ENCODE measurements at places on chromosomes 6 and 20.

- peak; percentile 16 for DNase-seq
These were observed 50.2 kb downstream of the HDAC2 start for GRCh38 chr6:113920663-113921267.

- peak; percentile 58 for DNase-seq
These were observed 144.5 kb downstream of the LPA start for GRCh38 chr6:160519603-160520042.

DNA sequence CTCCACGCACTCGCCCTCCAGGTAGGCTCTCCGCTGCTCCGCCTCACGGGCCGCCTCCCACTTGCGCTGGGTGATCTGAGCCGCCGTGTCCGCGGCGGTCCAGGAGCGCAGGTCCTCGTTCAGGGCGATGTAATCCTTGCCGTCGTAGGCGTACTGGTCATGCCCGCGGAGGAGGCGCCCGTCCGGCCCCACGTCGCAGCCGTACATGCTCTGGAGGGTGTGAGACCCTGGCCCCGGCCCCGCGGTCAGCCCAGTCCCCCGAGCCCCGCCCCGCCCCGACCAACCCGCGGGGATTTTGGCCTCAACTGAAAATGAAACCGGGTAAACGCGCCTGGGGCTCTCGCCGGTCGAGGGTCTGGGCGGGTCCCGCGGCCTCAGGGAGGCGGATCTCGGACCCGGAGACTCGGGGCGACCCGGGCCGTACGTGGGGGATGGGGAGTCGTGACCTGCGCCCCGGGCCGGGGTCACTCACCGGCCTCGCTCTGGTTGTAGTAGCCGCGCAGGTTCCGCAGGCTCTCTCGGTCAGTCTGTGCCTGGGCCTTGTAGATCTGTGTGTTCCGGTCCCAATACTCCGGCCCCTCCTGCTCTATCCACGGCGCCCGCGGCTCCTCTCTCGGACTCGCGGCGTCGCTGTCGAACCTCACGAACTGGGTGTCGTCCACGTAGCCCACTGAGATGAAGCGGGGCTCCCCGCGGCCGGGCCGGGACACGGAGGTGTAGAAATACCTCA lies 598 bp downstream of the HLA-B start:
- DNase-seq, result peak; percentile 59

DNA sequence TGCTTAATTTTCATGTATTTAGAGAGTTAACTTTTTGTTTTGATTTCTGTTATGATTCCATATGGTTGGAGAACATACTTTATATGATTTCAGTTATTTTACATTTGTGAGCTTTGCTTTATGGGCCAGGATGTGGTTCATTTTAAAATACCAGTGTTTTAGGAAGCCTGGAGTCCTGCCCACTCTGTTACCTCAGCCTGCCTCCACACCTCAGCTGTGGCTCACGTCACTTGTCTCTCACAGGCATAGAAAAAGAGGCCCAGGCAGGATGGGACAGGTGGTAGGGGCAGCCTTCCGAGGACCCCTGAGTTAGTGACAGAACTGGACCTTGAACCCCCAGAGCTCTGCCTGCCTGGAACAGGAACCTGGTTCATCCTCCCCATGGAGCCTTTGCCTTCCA lies 16.0 kb downstream of the PSMF1 start:
- DNase-seq, result no peak

DNA sequence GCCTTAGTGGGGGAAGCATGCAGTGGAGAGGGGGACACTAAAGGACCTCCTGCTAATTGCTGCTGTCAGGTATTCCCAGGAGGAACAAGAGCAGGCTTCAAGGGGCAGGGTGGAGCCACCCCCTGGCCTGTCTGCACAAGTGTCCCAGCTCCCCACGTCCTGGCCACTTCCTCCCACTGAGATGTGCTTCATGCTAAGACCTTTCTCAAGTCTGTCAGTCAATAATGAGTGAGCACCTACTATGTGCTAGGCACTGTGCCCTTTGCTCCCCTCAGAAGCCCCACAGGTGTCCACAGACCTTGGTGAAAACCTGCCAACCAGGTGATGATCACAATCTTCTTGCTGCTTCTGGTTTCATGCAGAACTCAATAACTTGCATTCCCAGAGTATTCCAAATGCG lies 147.9 kb downstream of the UNC5CL start:
- no peak for DNase-seq

DNA sequence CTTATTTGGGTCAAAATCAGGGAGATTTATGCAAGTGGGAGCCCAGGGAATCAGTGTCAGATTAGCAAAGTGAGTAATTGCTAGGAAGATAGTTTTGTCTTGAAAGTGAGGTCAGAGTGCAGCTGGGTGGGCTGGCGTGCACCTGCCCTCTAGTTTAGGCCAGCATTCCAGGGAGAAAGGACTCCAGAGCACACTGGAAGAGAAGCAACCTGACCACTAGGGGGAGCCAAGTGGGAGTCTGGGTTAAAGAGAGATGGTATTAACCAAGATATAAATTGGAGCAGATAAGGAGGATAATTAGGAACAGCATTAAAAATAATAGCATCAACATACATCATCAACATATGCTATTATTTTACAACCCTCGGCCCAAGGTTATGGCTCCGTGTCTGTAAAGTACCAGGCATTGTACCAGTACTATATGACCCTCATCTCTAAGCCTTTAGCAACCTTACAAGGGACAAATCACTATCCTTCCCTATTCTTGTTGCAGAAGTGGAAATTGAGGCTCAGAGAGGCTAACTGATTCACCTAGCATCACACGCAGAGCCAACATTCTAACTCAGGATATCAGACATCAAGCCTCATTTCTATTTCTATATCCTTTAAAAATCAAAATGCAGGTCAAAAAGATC lies 57.8 kb downstream of the SLC2A10 start:
- DNase-seq, result peak; percentile 49

- peak; percentile 49 for DNase-seq
These were observed 61.8 kb downstream of the BANF2 start for GRCh38 chr20:17761604-17762003.

GRCh38 chr6:80339421-80339820 lies 232.9 kb downstream of the BCKDHB start:
- no peak for DNase-seq

- DNase-seq, result no peak
These were observed 82.1 kb downstream of the RFPL4B start for GRCh38 chr6:112429226-112429625.

GRCh38 chr20:23021951-23022350 lies 13.2 kb upstream of the SSTR4 start:
- DNase-seq, result no peak

GRCh38 chr6:157656437-157656997 lies 166.5 kb upstream of the SNX9 start:
- DNase-seq, result no peak

GRCh38 chr20:63699466-63700198 lies 3.2 kb downstream of the TNFRSF6B start:
- no peak for DNase-seq

- no peak for DNase-seq
These were observed 524 bp upstream of the NOL4L start for GRCh38 chr20:32585586-32586127.

- no peak for DNase-seq
These were observed 122.5 kb downstream of the MTHFD1L start for GRCh38 chr6:150987855-150988464.

- no peak for DNase-seq
These were observed 6.2 kb upstream of the BANF2 start for GRCh38 chr20:17693444-17694001.

DNA sequence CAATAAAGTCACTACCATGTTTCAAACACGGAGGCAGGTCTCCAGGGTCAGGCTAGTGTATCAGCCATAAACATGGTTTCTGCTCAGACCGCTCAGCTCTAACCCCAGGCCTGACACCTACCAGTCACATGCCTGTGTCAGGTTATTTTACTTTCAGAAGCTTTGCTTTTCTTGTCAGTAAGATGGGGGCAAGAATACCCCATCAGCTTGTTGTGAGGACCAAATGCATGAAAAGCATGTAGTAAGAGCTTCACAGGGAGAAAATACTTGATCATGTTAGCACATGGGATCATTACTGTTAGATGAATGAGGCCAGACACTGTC lies 65.2 kb upstream of the PIM1 start:
- no peak for DNase-seq

DNA sequence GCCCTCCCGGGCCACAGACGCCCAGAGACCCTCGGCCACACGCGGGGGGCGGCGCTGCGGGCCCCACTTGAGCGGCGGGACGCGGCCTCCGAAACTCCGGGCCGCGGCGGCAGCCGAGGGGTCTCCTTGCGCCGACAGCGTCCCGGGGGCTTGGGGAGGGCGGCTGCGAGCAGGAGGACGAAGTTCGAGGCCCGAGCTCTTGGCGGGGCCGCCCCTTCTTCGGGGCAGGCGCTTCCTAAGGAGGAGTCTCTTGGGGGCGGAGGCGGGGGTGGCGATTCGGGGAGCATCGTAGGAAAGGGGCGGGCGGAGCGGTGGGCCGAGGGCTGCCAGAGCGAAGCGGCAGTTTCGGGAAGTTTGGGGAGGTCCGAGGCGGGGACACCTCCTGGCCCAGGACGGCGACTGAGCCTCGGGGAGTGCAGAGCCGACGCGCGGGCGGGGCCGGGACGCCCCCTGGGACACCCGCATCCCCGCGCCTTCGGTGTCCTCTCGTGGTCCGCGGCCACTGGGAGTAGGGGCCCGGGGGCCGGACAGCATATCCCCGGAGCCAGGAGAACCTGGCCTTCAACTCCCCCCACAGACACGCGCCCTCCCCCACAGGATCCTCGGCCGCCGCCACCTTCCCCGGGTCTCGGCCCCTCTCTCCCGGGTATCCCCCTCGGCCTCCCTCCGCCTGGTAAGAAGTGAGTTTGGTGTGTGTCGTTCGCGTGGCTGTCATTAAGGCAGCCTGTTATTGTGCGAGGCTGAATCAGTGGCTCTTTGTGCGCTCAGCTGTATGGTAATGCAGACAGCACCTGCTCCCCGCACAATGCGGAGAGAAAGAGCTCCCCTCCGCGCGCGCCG lies 613 bp upstream of the DLL1 start:
- no peak for DNase-seq

GRCh38 chr20:22984606-22985005 lies 50.5 kb upstream of the SSTR4 start:
- no peak for DNase-seq

DNA sequence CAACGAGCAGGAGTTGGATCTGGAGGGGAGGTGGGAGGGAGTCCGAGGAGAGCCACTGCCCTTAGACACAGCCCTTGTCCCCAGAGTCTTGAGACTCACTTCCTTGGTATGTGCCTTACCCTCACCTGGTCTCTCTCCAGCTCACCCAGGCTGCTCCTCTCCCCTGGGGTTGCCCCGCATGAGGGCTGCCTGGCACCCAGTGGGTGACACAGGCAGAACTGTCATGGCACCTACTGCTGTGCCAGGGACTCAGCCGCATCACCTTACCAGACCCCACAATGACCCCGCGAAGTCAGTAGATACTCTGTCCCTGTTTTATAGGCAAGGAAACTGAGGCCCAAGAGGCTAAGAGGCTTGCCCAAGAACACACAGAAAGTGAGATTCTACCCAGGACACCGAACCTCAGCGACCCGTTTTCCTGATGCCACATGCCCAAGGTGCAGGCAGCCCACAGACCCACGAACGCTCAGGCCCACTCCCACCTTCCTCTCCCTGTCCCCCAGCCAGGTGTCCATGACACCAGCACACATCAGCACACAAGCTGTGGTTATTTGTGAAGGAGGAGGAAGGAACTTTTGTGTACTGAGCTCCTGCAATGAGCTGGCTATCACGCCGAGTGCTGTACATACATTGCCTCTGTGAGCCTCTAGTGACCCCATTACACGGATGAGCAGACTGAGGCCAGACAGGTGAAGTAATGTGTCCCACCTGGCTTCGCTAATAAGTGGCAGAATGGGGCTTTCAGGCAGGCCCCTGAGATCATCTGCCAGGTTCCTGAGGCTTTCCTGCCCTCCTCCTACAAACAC lies 168.1 kb downstream of the GRM4 start:
- DNase-seq, result no peak

DNA sequence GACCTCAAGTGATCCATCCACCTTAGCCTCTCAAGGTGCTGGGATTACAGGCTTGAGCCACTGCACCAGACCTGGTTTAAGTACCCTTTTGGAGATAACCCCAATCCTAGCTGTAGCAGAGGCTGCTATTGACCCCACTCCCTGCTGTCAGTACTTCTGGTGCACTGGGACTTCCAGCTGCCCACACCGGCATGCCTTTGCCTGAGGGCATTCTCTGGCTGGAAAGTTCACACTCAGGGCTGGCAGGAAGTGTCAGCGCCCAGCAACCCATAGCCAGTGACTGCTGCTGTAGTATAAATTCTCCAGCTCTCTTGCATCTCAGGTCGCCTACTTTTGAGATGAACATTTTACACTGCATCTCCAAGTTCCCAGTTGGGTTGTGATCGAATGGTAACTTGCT lies 75.3 kb downstream of the UTRN start:
- DNase-seq, result no peak

- no peak for DNase-seq
These were observed 23.3 kb downstream of the NPEPL1 start for GRCh38 chr20:58715801-58716475.

DNA sequence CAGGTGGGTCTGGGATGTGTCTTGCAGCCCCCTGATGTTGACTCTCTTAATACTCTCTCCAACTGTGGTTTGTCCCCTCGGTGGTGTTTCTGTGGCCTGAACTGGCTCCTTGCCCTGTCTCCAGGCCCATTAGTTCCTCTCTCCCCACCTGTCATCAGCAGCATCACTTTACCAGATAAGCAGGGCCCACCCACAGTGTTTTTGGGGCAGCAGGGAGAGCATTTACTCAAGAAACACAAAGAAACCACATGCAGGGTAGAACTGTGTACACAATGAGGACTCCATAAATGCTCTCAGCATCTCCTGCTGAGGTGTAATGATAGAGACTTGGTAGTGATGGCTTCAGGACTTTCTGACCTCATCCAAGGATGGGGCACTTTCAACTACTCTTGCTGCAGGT lies 20.2 kb upstream of the MRPS18A start:
- DNase-seq, result peak; percentile 37

DNA sequence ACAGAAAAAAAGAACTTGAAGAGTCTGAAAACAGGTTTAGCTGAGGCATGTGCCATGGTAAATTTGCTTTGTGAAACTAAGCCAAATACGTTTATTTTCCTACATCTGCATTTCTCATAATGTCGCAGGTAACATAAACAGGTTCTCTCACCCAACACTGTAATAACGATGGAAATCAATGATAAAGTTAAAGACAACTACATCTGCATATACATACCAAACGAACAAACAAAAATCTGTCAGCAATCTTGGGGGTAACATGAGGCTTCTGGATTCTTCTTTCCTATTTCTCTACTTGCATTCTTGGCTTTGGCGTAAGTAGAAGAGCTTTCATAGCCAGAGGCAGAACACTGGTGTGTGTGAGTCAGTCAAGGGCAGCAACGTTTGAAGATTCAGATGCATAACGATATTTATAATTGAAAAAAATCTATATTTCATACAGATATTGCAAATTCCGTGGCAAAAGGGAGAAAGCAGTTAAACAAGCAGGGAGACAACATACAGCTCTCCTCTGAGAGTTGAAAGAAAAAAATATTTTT lies 195.1 kb downstream of the EDN1 start:
- no peak for DNase-seq

GRCh38 chr20:17171746-17172280 lies 55.0 kb upstream of the PCSK2 start:
- no peak for DNase-seq

GRCh38 chr6:144104898-144105487 lies 9.6 kb upstream of the SF3B5 start:
- peak; percentile 86 for DNase-seq

- no peak for DNase-seq
These were observed 36.5 kb downstream of the JARID2 start for GRCh38 chr6:15282334-15282733.

- DNase-seq, result no peak
These were observed 86.9 kb downstream of the PHACTR1 start for GRCh38 chr6:12803486-12803885.

Measured in NAMALWA (cell line).